Stimulated activated CD8-positive, alpha-beta memory T cell treated with anti-CD3 and anti-CD28 coated beads, Interleukin-4, amount 100 ng/mL, for 1 hour (primary cell): ENCODE measurements at places on chromosomes 1 and 21.

DNA sequence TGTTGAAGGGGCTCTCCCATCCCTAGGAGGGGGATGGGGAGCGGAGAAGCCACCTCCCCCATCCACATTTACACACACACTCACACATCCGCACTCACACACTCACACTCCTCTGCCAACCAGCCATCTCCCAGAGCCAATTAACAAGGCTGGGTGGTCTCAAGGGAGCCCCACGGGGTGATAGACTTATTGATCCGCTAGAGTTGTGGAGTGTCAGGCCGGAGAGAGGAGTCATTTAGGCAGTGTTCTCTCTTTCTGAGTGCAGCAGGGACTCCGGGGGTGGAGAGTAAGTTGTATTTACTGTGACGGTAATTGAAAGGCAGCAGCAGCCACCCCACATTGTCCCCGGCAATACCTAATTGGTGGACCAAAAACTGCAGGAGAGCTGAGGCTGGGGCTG, 61.6 kb downstream of the KLHDC7A start:
- DNase-seq = no peak

DNA sequence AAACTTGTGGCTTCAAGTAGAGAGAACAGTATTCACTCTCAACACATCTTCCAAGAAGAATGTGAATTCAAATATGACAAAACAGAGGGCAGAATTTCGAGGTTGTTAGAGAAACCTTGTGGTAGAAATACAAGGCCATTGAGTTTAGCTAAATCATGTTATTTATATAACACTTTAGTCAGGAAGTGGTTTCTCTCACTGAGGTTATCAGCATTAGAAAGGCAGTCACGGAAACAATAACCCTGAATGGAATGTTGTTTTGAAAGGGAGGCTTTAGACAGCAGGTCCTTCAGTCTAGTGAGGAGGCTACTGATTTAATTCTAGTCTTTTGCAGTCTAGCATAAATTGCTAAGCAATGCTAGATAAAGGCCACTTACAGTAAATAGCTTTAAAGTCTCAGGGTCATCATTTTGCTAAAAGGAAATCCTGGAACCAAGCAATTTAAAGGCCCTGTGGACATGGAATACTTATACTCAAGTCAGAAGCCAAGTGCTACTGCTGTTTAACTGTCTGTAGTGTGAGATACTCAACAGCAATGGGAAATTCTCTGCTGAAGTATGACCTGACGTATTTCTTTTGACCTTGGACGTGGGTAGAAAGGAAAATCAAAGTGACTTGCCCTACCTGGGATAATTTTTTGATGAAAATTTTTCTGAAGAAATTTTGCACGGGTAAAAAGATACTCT, 89.0 kb upstream of the CHODL start:
- DNase-seq = no peak

GRCh38 chr1:240501115-240501514, 110.8 kb downstream of the GREM2 start:
- no peak for DNase-seq

GRCh38 chr1:248872752-248873408, 14.0 kb upstream of the ZNF692 start:
- DNase-seq = no peak

GRCh38 chr1:151960780-151961513, 32.7 kb downstream of the S100A10 start:
- no peak for DNase-seq

DNA sequence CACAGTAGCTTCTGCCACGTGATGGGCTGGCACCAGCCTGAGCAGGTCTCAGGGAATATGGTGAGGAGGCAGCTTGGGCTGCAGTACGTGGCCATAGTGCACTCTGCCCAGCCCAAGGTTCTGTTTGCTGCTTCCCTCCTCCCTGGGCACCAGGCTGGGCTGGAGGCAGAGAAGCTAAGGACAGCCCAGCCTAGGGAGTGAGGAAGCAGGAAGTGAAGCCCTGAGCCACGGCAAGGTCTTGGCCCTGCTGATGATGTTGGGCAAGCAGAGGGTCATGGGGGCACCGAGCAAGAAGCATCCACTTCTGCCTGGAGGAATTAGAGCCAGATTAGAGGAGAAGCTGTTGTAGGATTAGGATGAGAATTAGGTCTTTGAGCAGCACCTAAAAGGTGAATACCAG, 326.7 kb upstream of the VAMP3 start:
- no peak for DNase-seq

DNA sequence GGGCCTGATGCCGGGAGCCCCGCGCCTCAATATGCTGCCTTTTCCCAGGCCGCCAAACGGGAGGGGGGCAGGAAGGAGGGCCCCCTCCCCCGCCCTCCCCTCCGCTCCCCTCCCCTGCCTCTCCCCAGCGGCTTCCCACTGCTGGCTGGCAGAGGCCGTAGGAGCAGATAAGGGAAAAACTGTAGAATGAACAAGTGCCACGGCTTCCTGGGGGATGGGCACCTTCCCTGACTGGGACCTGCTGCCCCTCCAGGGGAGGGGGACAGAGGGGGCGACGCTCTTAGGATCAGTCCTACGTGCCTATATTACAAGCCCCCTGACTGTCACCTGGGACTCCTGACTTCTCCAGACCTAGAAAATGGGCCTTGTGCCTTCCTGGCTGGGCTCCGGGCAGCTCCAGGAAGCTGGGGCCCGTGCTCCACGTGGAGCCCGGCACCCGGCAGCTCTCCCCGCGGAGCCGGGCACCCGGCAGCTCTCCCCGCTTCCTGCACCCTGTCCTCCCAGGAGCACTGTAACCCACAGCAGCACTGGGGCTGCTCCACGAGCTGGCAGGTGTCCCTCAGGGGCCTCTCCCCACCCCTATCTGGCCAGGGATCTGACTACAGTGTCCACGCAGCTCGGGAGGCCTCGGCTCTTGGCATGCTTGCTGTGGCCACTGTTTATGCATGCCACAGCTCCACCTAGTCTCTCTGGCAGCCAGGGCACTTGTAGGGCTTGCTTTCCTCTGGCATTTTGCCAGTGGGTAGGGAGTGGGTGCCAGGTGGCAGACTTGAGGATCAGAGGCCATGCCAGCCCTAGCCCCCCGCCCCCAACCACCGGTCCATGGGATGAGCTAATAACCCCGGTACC, 674 bp upstream of the HES5 start:
- no peak for DNase-seq

DNA sequence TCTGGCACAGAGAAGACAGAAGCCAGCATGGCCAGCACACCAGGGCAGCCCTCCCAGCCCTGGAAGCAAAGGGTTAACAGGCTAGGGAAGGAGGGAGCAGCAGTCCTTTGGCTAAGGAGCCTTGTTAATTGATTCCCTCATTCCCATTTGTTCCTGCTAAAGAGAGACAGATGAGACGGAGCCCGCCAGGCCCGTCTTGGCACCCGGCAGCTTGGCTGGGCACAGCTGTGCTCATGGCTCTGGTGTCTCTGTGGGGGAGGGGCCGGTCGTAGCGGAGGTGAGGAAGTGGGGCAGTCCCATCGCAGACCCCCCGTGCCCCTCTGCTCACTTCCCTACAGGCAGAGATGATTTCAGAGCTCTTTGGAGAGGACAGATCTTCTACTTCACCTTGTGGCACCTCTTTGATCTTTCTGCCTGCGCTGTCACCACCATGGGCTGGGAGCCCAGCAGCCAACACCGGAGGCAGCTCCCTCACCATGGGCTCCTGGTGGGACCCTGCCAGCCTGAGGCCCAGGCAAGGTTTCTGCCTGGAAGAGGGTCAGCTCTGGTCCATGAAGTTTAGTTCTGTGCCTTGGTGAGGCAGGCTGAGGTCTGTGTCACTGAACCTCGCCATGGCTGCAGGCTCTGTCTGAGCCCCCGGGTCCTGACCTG, 38.0 kb downstream of the FOXO6 start:
- no peak for DNase-seq
